ENCODE measurements at places on chromosomes 5 and 9.

DNA sequence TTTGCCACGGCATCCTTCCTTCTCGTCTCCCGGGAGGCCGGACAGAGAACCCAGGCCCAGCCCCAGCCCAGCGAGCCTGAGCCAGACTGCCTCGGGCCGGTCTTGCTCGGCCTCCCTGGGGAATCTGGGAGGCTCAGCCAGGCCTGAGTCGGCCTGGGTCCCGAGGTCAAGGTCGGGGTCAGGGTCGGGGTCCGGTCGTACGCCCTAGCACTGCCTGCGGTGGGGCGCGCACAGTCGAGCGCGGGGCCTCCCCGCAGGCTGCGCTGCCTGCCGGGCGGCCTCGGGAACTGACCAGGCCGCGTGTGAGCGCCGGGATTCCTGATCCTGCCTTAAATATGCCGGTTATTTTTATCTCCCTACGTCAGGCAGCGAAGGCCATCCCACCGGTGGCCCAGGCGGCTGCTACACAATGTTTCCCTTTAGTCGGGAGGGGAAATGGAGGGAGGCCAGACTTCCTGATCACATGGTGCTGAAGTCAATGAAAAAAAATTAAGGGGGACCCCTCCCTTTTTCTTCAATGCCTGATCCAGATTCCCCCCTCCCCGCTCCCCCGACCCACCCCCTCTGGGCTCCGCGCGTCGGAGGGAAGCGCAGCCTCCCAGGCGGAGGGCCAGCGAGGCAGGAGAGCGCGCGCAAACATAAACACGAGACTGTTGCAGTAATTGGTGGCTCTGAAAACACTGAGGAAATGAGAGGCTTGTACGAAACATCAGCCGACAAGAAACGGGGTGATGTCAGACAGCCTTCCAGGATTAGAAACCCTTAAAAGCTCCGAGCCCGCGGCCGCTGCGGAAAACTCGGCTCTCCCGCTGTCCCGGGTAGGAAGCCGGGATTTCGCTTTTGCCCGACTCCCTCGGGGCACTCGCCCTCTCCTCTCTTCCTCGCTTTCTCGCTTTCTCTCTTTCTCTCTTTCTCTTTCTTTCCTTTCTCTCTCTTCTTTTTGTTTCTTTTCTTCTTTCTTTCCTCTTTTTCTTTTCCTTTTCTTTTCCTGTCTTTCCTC is 148.2 kb upstream of the KLF4 start:
- DNase-seq: no peak

DNA sequence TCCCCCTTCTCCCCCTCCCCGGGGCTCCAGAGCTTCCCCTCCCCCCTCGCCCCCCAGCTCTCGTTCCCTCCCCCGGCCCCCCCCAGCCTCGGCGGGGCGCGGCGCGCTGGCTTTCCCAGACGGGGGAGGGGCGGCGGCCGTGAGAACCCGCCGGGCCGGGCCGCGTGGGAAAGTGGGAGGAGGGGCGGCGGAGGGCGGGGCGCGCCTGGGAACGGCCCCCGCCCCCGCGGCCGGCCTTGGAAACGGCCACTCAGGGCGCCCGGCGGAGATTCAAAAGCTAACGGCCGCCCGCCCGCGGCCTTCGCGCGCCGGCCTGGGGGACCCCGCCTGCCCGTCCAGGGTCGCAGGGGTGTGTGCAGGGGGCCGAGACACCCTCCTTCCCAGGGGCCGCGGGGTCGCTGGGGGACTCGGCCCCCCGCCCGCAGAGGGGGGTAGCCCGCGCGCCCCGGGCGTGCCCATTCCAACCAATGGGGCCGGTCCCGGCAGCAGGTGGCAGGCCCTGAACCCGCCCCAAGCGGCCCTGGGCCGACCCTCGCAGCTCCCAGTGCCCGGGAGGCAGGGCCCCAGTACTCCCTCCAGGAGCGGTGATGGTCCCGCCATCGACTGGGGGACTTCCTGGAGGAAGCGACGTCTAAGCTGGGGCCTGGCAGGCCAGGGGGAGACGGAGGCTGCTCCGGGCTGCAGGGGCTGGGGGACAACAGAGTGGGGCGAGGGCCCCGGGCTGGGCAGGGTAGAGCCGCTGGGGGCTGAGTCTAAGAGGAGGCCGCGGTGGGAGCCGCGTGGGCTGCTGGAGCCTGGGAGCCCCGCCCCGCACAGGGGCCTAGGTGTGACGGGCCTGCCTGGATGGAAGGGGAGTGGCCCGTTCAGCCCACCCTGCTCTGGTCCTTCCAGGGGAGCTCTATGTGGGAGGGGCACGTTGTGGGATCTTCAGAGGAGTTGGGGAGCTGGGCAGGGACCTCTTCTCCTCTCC is 14.2 kb upstream of the NRARP start:
- DNase-seq: no peak

- no peak for DNase-seq
Measured at GRCh38 chr5:57887851-57888621, 405.4 kb upstream of the ACTBL2 start.

DNA sequence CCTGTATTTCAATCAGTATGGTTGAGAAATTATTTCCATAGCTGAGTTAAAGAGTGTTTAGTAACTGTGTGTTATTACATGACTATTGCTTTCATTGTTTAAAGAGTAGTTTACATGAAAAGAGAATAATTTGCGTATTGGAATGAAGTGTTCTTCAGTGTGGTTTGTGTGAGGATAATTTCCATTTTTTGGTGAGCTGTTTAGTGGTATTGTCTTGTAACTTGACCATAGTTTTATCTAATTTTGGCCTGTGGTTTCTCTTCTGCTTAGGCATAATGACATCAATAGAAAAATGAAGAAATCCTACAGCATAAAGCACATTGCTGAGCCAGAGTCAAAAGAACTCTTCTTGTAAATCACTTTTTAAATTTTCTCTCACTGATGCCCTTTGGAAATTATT is 151.2 kb downstream of the SNCAIP start:
- no peak for DNase-seq

GRCh38 chr9:123097430-123098095 is 64.1 kb downstream of the GPR21 start:
- DNase-seq: no peak

- DNase-seq: no peak
Measured at GRCh38 chr5:36651761-36652685, 45.6 kb downstream of the SLC1A3 start.

DNA sequence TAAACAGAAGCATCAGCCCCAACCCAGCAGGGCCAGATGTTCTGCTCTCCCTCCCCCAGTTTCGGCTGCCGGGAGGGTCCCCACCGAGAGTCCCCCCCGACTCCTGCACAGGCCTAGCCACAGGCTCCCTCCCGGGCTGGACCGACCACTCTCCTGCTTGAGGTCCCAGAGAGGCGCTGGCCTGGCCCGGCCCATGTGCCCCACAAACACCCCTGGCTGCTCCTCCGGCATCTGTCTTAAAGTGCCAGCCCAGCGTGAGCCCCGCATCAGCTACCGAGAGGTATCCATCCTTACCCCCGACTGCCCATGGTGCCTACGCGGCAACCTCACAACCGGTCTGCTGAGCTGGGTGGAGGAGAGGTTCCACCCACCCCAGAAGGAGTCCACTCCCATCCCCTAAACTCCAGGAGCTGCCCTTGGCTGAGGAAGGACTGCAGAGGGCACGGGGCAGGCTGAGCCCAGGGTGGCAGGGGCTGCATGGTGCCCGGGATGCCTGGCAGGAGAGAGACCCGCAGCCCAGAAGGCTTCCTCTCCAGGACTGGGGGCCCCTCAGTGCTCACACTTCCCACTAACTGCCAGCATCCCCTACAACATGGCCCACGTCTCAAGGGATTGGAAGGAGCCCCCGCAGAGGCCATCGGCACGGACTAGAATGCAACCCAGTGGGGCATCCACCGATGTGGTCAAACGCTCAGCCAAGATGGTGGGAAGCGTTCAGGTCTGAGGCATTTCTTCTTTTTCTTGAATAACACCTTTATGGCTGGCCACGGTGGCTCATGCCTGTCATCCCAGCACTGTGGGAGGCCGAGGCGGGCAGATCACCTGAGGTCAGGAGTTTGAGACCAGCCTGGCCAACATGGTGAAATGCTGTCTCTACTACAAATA is 15.6 kb upstream of the EGFL7 start:
- no peak for DNase-seq

DNA sequence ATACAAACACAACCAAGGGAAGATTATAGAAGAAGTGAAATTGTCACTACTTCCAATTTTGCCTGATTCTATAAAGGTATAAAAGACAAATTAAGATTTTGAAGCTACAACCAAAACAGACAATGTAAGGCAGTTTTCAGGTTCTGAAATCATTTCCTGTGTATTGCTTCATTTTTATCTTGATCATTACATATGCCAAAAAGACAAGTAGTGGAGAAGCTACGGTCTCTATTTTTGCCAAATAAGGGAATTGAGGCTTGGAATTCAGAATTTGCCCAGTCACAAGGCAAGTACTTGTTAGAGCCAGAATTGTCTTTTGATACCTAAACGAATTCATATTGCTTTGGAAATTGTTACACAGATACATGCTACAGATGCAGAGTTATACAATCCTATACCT is 20.6 kb downstream of the EDIL3 start:
- no peak for DNase-seq

DNA sequence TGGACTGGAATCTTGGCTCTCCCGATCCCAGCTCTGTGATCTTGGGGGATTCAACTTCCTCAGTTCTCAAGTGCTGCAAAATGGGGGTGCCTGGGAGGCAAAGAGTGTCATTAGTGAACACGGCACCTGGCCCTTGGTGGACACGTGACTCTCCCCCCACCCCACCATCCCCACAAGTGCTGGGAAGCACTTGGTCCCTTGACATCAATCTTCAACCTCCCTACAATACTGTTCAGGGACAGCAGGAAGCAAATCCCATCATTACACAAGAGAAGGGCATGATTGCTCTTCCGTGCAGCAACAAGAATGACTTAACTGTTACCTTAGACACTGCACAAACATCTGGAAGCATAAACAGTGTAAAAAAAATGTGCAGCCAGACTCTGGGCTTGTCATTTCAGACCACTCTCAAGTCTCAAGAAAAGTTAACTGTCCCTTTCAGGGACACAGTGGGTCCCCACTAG is 61.4 kb downstream of the PSMB7 start:
- DNase-seq: no peak

DNA sequence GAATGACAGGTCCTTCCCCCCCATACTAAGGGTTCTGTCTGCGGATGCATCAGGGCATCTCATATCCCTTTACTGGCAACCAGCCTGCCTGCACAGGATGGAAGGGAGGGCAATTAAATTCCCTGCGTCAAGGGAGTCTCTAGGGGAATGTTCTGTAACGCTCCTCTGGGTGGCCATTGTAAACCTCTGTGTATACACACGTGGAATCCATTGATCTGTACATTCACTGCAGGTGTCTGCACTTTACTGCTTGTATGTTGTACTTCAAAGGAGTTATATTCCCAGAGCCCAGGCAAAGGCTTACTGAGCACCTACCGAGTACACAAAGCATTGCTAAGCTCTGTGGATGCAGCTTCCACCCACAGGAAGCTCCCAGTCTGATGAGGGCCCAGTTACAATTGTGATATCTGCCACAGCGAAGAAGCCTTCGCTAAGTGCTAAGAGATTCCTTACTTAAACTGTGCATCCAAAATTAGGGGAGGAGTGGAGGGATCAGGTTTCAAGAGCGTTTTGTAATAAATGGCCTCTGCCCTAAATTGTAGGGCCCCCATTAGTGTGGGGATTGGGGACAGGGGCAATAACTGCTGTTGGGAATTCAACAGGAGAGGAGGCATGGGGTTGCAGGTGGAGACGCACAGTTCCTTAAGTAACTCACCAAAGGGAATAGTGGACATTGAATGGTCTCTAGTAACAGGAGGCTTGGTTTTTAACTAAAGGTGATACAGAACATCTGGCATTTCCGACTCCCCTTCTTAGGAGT is 1.5 kb upstream of the RETREG1 start:
- DNase-seq: no peak

DNA sequence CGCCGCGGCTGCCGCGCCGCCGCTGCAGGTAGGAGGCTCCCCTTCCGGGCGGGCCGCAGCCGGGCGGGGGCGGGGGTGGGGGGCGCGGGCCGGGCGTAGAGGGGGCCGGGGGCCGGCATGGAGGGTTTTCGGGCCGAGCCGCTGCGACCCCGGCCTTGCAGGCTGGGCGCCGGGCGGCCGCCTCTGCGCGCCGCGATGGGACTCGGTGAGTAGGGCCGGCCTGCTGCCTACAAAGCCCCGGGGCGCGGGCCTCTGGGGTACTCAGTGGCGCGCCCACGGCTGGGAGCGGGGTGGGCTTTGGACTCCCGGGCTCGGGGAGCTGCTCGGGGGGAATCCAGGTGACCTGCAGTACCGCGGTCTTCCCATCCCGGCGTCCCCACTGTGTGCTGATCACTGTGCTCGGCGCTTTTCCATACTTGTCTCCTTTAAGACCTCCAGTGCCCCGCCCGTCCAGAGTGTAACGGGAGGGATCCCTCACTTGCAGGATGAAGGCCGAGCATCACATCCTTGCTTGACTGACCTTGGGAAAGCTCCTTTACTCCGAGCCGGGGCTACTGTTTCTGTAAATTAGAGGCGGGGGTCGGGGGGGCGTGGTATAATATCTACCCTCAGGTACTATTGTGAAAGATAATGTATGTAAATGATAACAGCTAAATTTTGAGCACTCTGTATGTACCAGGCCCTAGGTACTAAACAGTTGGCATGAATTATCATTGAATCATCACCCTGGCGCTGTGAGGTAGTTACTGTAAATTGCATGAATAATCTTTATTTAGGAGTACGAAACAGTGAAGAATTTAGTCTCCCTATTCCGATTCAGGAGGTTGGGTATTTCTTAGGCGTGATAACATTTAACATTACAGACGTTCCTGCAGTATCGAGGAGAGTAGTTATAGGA is 672 bp downstream of the MSANTD3 start:
- no peak for DNase-seq

- DNase-seq: no peak
Measured at GRCh38 chr9:92310562-92310961, 14.6 kb downstream of the NOL8 start.

- no peak for DNase-seq
Measured at GRCh38 chr9:15426019-15426418, 3.3 kb downstream of the SNAPC3 start.

DNA sequence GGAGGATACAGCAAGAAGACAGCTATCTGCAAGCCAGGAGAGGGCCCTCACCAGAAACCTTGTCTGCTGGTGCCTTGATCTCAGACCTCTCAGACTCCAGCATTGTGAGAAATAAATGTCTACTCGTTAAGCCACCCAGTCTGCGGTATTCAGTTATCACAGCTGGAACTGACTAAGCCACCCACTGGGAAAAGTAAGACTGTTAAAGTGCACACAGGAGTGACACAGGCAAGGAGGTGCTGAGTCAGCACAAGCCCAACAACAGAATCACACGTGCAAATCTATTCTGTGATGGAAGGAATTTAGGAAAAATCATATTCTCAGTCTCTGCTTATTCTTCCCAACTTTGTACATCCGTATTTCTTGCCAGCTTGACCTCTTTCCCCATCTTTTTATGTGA is 200.0 kb downstream of the NR2F1-AS1 start:
- DNase-seq: no peak

GRCh38 chr9:71740199-71740598 is 28.1 kb downstream of the CEMIP2 start:
- no peak for DNase-seq
